ENCODE measurements at places on chromosomes 12 and 14.
A peak's percentile ranks its signal among the peaks of the same experiment; 100 is the strongest.

DNA sequence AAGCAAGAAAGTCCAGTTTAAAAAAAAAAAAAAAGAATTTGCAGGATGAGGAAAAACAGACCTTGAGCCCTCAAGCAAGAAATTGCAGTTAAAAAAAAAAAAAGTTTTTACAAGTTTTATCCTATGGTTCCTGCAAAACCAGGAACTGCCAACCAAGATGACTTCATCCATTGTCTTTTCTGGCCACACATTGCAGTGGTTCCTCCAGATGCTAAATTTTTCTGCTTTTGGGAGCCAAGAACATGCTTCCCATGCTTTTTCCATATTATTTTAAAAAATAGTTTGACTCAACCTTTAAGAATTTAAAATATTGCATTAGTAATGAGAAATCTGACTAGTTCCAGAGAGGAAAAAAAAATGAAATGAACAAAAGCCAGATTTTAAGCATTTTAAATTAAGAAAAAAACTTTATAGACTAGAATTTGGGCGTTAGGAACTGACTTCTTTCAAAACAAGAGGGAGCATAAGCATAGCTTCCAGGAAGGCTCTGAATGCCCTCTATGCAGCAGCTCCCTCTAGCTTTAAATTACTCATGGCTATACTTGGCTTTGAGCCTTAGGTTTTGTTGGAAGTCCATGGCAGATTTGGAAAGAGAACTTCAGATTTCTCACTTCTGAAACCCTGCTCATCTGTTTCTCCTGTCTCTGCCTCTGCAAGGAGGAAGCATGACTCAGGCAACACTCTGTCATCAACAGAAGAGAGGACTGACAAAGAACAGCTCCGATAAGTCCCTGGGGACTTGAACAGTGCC lies 124.5 kb downstream of the GPR65 start:
- DNase-seq, result no peak

GRCh38 chr14:73014105-73014504 lies 12.8 kb downstream of the ZFYVE1 start:
- no peak for DNase-seq

GRCh38 chr12:112288638-112289037 lies 93.6 kb downstream of the HECTD4 start:
- no peak for DNase-seq

DNA sequence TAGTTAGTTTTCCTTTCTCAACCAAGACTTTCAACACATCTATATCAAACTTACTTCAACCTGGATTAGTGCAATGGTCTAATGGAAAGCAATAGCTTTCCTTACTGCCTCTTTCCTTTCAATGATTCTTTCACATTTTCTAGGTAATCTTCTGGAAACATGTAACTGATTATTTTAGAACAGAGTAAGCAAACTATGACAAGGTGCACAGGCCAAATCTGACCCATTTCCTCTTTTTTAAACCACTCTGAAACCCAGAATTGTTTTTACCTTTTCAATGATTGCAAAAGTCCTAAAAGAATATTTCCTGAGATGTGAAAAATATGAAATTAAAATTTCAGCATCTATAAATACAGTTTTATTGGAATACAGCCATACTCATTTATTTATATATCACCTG lies 81.6 kb upstream of the TMTC2 start:
- DNase-seq, result no peak

GRCh38 chr12:11981121-11981733 lies 89.5 kb upstream of the BCL2L14 start:
- no peak for DNase-seq

GRCh38 chr12:53843545-53843944 lies 91.8 kb upstream of the CISTR start:
- no peak for DNase-seq

DNA sequence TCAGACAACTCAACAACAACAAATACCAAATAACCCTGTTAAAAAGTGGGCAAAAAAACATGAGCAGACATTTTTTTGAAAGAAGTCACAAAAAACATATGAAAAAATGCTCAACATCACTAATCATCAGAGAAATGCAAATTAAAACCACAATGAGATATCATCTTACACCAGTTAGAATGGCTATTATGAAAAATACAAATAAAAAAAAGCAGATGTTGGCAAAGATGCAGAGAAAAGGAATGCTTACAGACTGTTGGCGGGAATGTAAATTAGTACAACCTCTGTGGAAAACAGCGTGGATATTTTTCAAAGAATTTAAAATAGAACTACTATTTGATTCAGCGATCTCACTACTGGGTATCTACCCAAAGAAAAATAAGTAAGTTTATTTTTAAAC lies 114.0 kb downstream of the SLC38A4 start:
- DNase-seq, result no peak

DNA sequence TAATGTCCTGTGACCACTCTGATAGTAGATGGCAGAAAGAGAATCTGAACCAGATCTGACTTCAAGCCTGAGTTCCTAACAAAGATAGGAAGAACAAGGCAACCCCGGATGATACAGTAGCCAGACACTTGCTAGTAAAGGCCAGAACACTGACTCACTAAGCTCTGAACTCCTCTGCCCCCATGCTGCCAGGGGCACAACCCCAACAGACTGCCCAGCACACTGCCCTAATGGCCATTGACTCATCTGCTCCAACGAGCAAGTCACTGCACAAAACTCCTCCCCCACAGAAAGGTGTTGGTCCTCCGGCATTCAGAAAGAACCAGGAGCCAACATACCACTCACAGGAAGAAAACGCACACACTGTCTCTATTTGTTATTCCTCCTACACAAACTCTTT lies 179.6 kb upstream of the NUDT4 start:
- no peak for DNase-seq

DNA sequence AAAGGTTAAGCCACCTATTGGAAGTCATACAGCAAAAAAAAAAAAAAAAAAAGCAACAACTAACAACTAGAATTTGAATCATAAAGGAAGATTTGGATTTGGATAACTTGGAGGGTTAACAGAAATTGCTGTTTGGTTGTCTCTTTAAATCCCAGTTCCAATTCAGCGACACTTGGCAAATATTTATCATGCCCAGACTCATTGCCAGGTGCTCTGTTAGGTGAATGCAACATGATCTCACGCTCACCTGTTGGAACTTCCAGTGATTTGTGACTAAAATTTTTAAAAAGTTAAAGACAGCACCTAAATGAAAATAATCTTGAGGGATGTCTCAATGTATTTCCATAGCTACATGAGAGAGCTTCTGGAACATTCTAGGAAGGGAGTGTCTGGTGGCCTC lies 103.7 kb downstream of the TBX3 start:
- peak; percentile 49 for DNase-seq

DNA sequence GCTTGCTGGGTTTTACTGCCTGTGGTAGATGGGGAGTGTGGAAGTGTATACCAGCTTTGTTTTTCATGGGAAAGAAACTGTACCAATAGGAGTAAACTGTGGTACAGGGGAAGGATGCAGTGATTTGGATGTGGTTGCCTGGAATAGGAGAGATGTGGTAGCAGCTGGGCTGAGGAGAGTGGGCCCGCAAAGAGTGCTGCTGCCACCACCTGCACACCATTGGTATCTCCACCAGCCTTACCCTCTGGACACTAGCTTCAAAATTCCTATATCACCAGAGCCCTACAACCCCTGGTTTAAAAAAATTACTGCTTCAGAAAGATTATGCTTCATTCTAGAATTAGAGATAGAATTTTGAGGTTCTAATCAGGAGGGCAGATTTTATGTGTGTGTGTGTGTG lies 53.6 kb downstream of the AKAP6 start:
- DNase-seq, result peak; percentile 31

DNA sequence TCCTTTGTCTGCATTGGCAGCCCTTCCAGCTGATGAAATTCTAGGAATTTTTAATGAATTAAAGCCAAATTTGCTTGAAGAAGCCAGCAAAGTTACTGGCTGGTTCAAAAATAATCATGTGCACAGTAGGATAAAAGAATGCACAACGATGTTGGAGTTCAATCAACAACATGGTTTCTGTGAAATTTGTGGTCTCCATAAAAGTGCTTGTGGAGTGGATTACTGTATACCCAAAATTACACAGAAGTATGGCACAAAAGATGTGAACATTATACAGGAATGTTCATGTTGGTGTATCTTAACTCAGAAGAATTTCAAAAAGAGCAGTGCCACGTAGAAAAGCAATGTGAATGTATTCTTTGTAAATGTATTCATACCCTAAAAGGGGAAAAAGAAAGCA lies 105.0 kb upstream of the METAP2 start:
- no peak for DNase-seq

- DNase-seq, result no peak
These were observed 24.9 kb upstream of the EDDM3A start for GRCh38 chr14:20720741-20721140.

DNA sequence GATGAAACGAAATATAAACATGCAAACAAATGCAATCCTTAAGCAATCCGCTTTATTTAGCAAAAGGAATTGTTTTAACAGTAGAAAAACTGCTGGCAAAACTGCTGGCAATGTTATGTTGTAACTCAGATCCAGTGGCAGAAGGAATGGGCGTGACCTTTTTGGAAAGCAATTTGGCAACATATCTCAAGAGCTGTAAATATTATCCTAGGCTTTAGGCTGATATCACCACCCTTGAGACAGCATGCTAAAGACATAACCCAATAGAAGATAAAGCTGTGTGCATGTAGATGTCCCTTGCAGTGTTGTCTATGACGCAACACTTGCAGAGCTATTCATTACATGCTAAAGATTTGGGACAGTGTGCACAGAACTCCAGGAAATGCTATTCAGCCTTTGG lies 138.5 kb downstream of the DICER1 start:
- DNase-seq, result no peak

- no peak for DNase-seq
These were observed 5.3 kb upstream of the HECTD1 start for GRCh38 chr14:31212893-31213292.

GRCh38 chr12:25585662-25586061 lies 32.6 kb upstream of the LMNTD1 start:
- DNase-seq, result no peak

GRCh38 chr14:36426836-36427235 lies 93.2 kb downstream of the NKX2-1 start:
- peak; percentile 100 for DNase-seq

- DNase-seq, result no peak
These were observed 5.5 kb upstream of the BDKRB1 start for GRCh38 chr14:96250485-96250884.

- DNase-seq, result no peak
These were observed 1085.4 kb downstream of the SLC6A15 start for GRCh38 chr12:83827193-83827592.

DNA sequence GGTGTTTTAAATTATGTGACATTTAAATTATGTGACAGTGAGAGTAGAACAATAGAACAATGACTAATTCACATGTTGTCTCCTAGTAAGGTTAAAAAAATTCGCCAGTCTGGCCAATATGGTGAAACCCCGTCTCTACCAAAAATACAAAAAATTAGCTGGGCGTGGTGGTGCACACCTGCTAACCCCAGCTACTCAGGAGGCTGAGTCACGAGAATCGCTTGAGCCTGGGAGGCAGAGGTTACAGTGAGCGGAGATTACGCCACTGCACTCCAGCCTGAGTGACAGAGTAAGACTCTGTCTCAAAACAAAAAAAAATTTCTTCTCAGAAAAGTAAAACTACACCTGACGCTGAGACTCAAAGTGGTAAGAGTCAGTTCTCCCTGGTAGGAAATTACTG lies 2.7 kb downstream of the CS start:
- DNase-seq, result no peak

GRCh38 chr14:56185992-56186391 lies 67.8 kb downstream of the PELI2 start:
- peak; percentile 91 for DNase-seq

- no peak for DNase-seq
These were observed 90.4 kb downstream of the SLC24A4 start for GRCh38 chr14:92413379-92413778.

- DNase-seq, result peak; percentile 82
These were observed 159.7 kb downstream of the ANKS1B start for GRCh38 chr12:99824900-99825542.

DNA sequence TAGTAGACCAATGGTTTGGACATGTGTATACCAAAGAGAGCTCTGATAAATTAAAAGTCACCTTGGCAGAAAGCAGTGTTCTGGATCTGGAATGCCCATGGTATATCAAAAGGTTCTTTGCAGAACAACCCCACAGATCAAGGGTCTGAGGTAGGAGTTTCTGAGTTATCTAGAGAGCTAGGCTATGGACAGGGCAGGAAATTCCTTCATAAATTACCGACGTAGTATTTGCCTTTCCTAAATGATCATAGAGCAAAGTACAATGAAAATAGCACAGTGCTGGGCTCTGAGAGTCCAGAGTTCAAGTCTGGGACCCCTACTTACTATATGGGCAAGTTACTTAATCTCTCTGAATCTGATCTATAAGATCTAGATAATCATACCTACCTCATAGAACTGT lies 35.3 kb upstream of the PELI2 start:
- no peak for DNase-seq

DNA sequence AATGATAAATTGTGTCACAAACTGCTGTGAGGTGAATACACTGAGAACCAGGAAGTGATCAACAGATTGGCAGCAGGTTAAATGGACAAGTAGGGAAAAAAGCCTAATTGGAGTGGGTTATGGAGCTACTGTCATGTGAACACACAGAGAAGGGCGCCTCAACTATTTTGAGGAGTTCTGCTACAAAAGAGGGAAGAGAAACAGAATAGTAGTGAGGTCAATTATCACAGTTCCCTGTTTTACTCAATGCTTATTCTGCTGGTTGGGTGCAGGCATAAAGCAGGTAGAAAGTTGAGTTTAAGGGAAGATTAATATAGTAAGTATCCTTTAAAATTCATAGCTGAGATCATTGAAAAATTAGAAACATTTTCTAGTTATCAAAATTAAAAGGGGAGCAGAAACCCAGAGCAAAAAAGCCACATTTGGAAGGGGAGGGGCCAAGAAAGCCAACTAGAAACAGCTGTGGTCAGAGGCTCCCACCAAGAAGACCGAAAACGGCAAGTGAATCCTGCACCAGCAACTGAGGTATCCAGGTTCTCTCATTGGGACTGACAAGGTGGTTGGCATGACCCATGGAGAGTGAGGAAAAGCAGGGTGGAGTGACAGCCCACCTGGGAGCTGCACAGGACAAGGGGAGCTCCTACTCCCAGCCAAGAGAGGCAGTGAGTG lies 105.7 kb downstream of the ZC3H14 start:
- DNase-seq, result no peak

DNA sequence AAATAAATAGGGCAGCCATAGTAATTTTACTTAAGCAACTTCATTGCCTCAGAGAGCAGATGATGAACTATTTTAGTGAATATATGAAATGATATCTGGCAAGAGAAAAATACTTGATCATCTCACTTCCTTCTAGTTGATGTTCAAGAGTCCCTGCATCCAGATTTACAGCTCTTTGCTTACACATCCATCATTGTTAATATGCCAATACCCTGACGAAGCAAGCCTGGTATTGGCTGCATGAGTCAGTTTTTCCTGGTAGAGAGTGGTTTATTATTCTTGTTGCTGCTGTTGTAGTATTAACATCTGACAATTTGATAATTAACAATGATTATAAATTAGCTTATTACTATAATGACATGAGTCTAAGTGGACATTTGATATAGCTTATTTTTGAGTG lies 681.9 kb downstream of the NRXN3 start:
- no peak for DNase-seq

DNA sequence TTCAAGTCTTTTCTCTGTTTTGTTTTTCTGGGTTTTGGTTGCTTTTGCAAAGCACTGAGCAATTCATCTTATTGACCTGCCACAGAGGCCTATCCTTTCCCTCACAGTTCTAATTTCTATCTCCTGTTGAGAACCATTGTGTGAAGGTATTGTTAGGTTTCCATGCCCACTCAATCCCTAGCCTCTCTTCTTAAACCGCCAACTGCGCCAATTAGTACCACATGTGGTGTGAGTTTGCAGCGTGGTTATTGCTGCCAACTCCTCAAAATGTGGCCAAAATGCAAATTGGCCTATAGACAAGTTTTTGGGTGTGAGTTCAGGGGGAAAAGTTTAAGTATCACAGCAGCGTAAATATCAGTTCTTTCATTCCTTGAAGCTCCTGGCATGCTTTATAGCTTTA lies 232.6 kb downstream of the FLRT2 start:
- DNase-seq, result no peak

All from NCI-H2029 treated with DMSO at 0.1 percent for 48 hours (cell line).